ENCODE measurements at places on chromosomes 2 and 18.

DNA sequence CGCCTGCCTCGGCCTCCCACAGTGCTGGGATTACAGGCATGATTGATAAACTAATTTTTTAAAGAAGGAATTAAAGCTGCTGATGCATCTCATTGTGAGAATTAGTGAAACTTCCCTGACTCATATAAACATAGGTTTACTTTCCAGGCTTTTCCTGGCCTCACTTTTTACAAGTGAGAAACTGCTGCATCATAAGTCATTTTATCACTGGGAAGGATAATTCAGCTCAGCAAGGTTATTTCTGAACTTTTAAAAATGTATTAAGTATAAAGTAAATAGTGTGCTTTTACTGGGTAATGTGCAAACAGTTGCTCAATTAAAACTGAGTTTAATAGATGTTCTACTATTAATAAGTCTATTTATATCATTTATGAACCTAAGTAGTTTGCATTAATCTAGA lies 1130.3 kb upstream of the CDH2 start:
- DNase-seq: no peak

DNA sequence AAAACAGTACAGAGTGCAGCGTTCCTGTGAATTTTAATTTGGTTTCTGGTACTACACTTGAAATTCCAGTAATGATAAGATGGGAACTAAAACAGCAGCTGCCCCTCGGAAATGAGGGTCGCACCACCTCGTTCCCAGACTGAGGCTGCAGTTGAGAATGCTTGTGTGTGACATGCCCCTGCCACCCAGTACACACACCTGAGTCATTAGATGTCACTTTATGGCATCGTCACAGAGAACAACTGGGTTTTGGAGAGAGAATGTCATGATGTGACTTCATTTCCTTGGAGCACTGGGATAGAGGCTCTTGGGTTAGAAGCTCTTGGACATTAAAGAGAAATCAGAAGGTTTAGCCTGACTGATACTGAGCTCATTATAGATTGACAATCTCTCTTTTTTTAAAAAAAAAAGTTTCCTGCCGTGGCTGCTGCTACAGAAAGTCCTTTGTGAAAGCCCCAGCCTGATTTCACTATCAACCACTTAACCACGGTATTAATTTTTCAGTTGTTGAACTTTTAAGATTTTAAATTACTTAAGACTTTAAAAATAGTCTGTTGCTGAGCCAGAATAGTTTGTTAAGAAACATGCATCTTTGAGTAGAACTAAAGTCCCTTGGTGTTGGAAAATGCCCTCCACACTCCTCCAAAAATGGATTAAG lies 24.5 kb downstream of the BCL2L11 start:
- DNase-seq: no peak

- no peak for DNase-seq
These were observed 31.2 kb downstream of the SMAD2 start for GRCh38 chr18:47899107-47899840.

DNA sequence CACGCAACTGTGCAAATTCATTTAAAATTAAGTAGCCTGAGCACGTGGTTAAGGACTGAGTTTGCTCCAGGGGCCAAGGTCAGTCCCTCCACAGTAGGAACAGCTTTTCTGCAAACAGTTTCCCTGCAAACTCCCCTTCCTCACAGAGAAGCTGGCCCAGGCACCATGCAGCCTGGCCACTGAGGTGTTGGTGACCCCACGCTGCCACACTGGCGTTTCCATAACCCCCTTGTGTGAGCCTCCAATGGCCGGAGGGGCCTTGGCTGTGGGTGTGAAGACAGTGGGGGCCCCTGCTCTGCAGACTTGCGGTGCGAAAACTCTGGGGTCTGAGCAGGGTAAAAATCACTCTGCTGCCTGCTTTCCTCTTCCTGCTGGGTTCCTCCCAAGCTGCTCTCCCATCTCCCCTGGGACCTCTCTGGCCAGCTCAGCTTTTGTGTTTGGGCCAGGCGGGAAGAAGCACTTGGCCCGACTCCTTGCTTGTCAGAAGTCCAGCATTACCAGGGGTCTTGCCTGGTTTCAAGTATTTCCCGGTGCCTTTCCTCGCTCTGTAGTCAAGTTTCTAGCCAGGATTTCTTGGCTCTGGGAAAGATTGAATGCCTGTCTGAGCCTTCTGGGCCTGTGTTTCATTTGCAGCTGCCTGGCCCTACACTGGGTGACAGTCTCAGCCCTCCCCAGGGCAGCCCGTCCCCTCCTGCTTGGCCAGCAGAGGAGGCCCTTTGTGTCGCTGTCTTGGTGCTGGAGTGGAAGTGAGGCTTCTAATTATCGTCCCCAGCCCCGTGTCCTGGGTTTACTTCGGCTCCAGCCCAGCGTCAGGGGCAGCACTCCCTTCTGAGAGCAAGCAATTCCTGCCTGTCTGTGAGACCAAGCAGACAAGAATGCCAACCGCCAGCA lies 131.4 kb upstream of the SLC1A4 start:
- DNase-seq: no peak

GRCh38 chr2:158725441-158725891 lies 69.7 kb upstream of the DAPL1 start:
- no peak for DNase-seq

DNA sequence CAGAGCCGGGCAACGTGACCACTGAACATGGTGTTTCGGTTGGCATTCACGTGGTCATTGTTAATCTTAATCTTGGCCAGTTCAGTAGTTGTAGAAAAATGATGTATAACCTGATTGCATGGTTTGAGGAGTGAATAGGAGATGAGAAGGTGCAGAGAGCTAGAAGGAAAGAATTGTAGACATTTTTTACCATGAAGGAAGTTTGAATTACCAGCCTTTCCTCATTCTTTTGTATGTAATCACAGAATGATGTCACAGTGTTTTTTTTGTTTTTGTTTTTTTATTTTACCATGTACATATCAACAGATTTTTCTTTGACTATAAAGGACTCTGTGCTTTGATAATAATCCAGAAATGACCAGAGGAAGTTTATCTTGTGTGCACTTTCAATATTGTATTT lies 126.3 kb downstream of the LTBP1 start:
- no peak for DNase-seq

DNA sequence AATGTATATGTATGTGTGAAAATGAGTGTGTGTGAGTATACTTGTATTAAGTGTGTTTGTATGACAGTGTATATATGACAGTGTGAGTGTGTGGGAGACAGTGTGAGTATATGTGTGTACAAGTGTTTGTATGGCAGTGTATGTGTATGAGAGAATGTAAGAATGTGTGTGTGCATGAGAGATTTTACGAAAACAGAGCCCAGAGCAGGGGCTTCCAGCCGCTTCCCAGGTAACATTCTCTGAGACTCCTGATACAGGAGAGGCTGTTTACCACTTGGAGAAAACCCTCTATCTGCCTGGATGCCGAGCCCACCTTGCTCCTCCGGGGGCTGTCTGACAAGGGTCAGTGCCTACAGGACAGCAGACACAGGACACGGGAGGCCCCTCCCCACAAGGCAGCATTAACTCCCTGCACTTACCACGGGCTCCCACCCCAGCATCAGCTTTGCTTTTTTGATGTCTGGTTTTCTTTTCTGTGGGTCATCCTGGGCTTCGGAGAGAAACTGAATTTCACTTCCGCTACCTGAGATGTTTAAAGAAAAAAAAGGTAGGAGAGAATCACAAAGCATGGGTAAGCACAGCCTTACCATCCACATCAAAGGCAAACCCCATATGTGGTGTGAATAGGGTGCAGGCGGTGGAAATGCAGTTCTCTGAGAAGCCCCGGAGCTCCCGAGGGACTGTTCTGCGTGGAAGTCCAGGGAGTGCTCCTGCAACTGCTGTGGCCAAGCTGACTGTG lies 97.6 kb downstream of the UXS1 start:
- DNase-seq: no peak

GRCh38 chr2:45681675-45682074 lies 30.2 kb downstream of the PRKCE start:
- no peak for DNase-seq

DNA sequence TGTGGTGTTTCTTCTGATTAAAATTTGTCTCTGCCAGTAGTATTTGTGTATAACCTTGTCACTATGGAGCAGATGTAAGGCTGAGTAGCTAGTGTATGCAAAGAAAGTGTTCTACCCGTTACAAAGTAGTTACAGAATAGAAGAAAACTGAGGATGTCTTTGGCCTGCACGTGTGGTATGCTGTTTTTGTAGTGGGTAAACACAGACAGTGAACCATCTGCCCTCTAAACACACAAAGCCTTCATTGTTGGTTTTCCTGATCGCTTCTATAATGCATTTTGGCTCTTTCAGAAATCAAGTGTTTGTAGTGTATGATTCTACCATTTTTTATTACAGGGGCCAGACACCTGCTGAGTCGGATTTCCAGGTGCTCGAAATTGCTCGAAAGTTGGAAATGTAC lies 61.5 kb downstream of the FARP2 start:
- DNase-seq: no peak

- no peak for DNase-seq
These were observed 73.7 kb downstream of the RBMS1 start for GRCh38 chr2:160419776-160420505.

DNA sequence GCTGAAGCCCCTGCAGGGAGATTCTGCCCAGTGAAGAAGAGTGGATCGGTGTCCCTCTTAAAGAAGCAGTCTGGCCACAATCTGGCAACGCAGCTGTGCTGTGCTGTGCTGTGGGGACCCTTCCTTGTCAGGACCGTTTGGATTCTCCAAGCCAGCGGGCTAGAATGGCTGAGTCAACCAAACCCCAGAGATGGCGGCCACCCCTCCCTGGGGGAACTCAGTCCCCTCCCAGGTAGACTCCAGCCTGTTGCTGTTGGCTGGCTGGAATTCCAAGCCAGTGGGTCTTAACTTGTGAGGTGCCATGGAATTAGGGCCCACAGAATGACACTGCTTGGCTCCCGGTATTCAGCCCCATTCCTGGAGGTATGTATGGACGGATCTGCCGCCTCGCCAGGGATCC lies 62.3 kb downstream of the MMADHC start:
- DNase-seq: no peak

DNA sequence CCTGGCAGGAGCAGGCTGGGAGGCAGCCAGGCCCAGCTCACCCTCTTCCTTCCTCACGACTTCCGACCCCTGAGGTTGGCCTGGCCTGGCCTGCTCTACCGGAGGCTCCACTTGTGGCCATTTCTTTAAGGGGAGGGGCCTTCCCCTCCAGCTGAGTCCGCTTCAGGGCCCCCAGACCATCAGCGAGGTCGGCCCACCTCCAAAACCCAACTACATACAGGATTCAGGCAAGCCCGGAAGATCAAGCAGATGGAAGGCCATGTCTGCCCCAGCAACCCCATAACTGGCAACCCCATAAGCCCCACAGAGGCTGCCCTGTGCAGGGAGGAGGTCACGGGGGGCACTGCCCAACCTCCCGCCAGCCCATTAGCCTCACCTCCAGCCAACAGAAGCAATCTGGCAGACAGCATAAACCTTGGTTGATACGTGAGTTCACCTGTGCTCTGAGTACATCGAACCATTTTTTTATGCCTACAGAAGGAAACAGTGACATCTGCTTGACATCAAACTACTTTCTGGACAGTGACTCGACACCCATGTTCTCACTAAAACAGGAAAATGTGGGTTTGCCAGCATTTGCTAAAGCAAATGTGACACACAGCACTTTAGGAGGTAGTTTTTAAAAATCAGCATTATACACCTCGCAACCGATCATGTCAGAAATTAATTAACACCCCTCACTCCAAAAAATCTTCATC lies 98.9 kb downstream of the EIPR1 start:
- no peak for DNase-seq

DNA sequence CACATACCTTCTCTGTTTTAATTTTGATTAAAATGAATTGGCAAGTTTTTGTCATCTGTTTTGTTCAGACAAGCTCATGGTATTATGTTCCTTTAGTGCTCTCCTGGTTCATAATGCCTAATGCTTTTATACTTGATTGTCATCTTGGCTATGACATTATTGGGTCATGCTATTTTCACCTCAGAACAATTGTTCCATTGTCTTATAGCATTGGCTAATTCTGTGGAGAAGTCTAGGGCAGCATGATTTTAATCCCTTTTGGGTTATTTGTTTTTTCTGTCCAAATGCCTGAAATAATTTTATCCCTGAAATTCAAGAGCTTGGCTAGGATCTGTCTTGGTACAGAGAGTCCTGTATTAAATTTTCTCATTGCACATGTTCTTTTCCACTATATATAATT lies 83.8 kb upstream of the CCDC85A start:
- no peak for DNase-seq

DNA sequence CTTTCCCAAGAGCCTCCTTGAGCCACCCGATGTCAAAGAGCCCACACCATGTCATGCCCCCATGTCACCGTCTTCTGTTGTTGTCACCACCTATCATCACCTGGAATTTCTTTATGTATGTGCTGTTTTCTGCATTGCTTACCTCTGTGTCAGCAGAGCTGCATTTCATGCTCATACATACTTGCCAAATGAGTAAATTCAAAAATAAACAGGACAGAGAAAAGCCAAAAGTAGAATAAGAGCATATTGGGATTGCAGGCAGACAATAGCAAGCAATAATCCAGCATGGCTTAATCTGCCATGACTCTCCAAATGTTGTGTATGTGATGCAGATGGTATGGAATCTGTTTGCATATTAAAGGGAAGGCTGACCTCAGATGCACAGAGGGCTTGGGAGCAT lies 15.3 kb upstream of the RGPD4 start:
- DNase-seq: no peak

- no peak for DNase-seq
These were observed 24.1 kb downstream of the INPP4A start for GRCh38 chr2:98468621-98469236.

DNA sequence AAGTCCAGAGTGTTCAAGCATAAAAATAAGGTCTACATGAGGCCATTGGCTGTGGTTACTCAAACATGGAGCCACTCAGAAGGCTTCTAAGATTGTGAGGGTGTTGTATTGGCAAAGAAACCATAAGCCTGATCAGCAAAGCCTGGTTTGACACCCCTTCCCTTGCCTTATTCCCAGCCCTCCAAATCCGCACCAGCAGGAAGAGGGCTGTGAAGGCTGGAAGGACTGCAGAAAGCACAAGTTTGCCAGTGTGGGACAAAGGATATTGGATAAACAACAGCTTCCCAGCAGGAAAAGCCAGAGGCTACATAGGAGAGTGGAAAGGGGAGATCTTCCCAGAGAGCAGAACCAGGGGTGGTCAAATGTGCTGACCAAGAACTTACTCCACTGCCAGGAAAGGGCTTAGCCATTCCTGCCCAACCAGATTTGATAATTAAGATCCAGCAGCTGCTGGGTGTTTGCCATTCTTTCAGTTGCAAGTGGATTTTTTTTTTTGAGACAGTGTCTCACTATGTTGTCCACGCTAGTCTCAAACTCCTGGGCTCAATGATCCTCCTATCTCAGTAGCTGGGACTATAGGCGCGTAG lies 1.5 kb upstream of the PRKAG3 start:
- DNase-seq: no peak

DNA sequence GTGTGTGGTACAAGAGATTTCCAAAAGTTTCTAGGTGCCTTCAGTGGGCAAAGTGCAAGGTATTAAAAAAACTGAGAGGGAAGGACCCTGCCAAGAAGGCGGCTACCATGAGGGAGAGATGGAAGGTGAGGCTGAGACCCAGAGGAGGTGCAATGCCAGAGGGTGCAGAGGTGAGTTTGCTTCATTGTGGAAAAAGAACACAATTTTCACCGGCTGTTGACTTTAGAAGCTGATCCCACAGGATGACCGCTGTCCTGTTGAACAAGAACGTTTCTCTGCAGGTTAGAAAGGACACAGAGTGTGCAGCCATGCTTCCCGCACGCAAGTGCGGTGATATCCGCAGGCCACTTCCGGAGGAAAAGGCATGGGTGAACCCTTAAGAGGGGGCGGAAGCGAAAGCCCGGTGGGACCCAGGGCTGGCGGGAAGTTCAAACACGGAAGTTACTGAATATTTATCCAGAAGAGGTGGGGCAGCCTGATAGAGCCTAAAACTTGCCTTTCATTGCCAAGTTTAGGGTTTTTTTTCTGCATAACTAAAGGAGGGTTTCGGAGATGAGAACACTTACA lies 16.6 kb downstream of the SP110 start:
- DNase-seq: no peak

Measured in activated effector memory CD4-positive, alpha-beta T cell treated with Interleukin-2 at 50 U/mL for 16 hours (primary cell).